Kidney (tissue), 22 donors: ENCODE measurements at places on chromosomes 11 and 22. TPM values are rescaled to one million over a fixed set of nuclear protein-coding genes. Genes with fewer than 3 reads are reported as not detected.

- no peak overlapping the region for H3K4me3 ChIP-seq
- no peaks in the 10 kb centered on the region for H3K27me3 ChIP-seq
- H3K4me1 ChIP-seq = no peaks in the 10 kb centered on the region
- no peak overlapping the region for H3K27ac ChIP-seq
Observed at GRCh38 chr11:64276653-64277431, 7.6 kb downstream of the BAD start.

DNA sequence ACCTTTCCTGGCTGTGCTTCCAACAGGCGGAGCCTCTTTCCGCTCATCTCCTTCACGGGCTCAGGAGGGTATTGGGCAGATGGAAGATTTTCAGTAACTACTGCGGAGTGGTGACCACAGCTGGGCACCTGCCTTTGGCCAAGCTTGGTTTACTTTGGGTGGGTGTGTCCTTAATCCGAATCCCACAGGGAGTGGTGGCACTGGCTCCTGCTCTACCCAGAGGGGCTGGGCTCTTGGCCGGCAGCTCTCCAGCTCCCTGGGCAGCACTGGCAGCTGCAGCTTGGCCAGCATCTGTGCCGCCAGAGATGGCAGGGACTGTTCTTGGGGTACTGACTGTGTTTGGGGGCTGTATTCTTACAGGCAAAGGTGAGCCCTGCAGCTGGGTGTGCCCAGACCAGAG lies 29.8 kb downstream of the BID start:
- no peak overlapping the region for H3K27ac ChIP-seq
- H3K4me1 ChIP-seq = no peaks in the 10 kb centered on the region
- H3K27me3 ChIP-seq = no peaks in the 10 kb centered on the region
- DNase-seq = no peak
- H3K36me3 ChIP-seq = no peaks in the 10 kb centered on the region
- no peak overlapping the region for H3K4me3 ChIP-seq

Gene APOC3
- polyA plus RNA-seq = 35.6 TPM

DNA sequence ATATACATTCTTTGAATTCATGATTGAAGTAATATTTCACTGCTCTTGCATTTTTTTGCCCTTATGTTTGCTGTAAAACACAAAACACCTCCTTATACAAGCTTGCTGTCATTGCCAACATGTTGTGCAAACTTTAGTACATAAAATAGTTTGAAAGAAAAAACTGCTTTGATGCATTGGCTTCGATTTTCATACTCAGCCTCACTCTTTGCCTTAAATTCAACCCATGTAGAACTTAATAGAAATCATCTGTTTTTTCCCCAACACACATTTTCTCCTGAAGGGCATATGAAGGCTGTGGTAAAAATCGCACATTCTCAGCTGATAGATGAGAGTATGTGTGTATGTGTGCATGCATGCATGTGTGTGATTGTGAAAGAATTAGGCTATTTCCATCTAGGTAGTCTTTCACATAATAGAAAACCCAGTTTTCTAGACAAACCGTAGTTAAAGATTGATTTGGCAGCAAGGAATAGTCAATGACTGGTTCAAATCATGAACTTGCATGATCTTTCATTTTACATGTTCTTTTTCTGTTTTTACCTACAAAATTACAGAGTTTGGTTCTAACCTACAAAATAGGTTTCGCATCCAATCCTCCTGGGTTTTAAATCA lies 72.8 kb upstream of the MTMR2 start:
- H3K4me3 ChIP-seq = no peak overlapping the region
- DNase-seq = no peak
- no peak overlapping the region for H3K27ac ChIP-seq
- H3K4me1 ChIP-seq = peaks cover 9% of the 10 kb centered on the region

Gene LMF2
- polyA plus RNA-seq = 41.7 TPM

DNA sequence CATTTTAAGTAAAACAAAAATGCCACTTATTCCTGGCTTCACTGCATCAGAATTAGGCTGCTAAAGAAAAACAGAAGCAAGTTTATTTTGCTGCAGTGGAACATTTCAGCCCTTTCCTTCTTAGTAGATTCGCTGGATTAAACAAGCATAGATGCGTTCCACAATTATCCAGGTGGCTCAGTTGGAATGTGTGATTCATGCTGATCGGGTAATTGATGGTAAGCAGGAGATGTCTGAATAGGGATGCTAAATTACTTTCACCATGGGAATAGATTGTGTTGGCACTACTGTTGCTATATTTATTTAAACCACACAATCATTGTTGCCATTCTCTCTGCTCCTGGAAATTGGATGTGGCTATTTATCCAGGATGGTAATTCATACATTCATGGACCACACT lies 440.1 kb upstream of the DDI1 start:
- H3K27ac ChIP-seq = no peak overlapping the region
- no peaks in the 10 kb centered on the region for H3K4me1 ChIP-seq
- H3K27me3 ChIP-seq = no peaks in the 10 kb centered on the region

GRCh38 chr22:19201869-19202798 lies 23.6 kb upstream of the SLC25A1 start:
- no peaks in the 10 kb centered on the region for H3K36me3 ChIP-seq
- peak; percentile 73 for DNase-seq
- H3K4me3 ChIP-seq = no peak overlapping the region

DNA sequence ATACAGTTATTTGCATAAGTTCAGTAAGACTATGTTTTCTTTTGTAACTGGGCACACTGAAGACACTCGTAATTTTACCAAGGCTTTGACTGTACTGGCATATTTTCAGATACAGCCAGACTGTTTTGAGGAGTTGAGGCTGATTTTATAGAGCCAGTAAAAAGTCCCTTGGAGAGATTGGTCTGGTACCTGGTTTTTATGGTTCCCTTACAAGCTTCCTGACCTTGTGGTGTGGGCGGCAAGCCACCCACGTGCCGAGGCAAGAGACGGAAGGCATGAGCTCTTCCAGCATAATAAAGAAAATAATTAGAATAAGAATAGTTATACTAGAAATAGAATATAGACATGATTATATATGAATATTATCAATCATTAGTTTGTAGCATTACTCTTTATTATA lies 11.3 kb upstream of the GSTP1 start:
- H3K4me3 ChIP-seq = no peak overlapping the region
- H3K36me3 ChIP-seq = no peaks in the 10 kb centered on the region
- no peaks in the 10 kb centered on the region for H3K4me1 ChIP-seq
- H3K27ac ChIP-seq = no peak overlapping the region

DNA sequence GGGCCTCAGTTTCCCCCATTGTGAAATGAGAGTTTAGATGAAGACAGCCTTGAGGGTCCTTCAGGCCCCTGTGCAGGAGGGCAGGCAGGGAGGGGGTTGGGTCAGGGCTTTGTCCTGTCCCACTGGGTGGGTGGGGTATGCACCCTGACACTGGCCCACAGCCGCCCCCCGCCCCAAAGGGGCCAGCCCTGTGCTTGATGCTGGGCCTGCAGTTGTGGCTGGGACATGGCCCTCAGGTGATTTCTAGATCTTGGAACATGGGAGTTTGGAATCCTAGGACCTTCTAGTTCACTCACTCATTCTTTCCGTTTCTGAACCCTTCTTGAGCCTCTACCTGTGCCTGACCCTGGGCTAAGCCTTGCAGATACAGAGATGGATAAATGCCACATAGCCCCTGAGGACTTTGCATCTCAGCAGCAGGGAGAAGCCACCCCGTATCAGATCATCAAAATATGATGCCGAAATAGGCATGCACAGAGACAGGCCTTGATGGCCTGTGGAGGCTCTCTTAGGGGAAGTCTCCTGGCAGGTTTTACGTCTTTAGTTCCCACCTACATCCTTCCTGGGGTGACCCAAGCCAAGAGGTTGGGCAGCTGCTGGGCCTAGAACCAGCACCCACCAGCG lies 76.0 kb downstream of the FBLN1 start:
- no peaks in the 10 kb centered on the region for H3K27me3 ChIP-seq
- no peak for DNase-seq
- H3K4me1 ChIP-seq = no peaks in the 10 kb centered on the region
- H3K36me3 ChIP-seq = no peaks in the 10 kb centered on the region
- no peak overlapping the region for H3K27ac ChIP-seq

Gene DDTL
- polyA plus RNA-seq = 6.9 TPM

DNA sequence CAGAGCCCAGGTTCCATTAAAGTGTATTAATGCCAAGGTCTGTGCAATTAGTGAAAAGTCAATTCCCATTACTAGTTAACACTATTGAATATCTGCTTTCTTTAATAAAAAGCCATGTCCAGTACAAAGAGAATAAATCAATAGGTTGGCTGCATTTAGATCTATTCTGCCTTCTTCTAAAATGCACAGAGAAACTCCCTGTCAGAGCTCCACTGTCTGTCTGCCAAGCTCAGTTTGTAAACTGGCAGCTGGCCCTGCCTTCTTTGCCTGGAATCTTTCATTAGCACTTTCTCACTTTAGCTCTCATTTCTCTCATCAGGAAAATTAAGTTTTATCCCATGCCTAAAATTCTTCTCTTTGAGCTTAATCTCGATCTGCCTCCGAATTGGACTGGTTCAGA lies 35.6 kb downstream of the ARL14EP start:
- no peaks in the 10 kb centered on the region for H3K27me3 ChIP-seq
- no peak for DNase-seq
- H3K27ac ChIP-seq = no peak overlapping the region

GRCh38 chr11:122359081-122359571 lies 243.1 kb upstream of the BLID start:
- no peak for DNase-seq
- peaks cover 3% of the 10 kb centered on the region for H3K4me1 ChIP-seq
- no peaks in the 10 kb centered on the region for H3K27me3 ChIP-seq
- H3K4me3 ChIP-seq = no peak overlapping the region
- no peak overlapping the region for H3K27ac ChIP-seq
- no peaks in the 10 kb centered on the region for H3K36me3 ChIP-seq

DNA sequence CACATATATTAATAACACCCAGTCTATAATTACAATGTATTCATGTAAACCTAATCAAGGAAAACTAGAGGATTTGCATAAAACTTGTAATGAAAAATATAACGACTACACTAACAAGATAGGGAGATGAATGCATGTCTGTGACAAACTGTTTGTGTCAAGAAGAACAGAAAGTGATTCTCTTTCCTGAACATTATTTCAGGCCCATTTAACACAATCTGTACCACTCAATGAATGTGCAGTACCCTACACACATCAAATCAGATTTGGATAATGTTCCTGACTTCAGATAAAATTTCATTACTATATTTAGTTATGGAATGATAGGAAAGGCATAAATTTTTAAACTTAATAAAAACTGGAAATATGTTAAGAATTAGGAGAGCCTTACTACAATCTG lies 93.1 kb downstream of the CADM1 start:
- H3K36me3 ChIP-seq = no peaks in the 10 kb centered on the region
- no peak for DNase-seq
- H3K4me1 ChIP-seq = no peaks in the 10 kb centered on the region
- no peak overlapping the region for H3K4me3 ChIP-seq

- H3K27ac ChIP-seq = no peak overlapping the region
- no peak overlapping the region for H3K4me3 ChIP-seq
- H3K4me1 ChIP-seq = no peaks in the 10 kb centered on the region
- no peaks in the 10 kb centered on the region for H3K27me3 ChIP-seq
- H3K36me3 ChIP-seq = no peaks in the 10 kb centered on the region
Observed at GRCh38 chr22:48333323-48333763, 1494.3 kb downstream of the BRD1 start.

Gene OR51B5
- polyA plus RNA-seq = not detected

- DNase-seq = no peak
- no peaks in the 10 kb centered on the region for H3K4me1 ChIP-seq
- no peak overlapping the region for H3K27ac ChIP-seq
- H3K36me3 ChIP-seq = no peaks in the 10 kb centered on the region
- no peak overlapping the region for H3K4me3 ChIP-seq
- no peaks in the 10 kb centered on the region for H3K27me3 ChIP-seq
Observed at GRCh38 chr11:78606667-78607066, 32.0 kb upstream of the NARS2 start.

DNA sequence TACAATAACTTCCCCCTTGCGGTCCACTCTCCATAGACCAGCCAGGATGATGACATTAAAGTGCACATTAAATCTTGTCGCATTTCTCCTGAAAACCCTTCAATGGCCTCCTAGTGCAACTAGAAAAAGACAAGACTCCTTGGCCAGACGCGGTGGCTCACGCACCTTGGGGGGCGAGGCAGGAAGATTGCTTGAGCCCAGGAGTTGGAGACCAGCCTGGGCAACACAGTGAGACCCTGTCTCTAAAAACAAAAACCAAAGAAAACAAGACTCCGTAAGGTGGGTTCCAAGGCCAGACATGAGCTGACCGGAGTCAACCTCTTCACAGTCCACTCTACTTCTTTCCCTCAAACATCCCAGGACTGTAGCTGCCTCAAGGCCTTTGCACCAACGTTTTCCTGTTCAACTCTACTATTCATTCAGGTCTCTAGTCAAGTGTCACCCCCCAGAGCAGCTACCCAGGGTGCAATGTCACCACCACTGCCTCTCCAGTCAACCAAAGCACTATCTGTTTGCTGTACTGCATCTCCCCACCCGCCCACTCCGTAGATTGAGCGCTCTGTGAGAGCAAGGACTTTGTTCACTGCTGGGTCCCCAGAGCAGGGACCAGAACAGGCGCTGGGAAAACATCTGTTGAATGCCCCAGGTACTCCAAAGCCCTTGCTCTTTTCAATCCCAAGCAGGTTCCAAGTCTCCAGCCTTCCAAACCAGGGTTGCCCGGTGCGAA lies 739 bp downstream of the ZMAT5 start:
- peak overlapping the region; percentile 52 for H3K27ac ChIP-seq
- peak overlapping the region; percentile 88 for H3K4me3 ChIP-seq
- peaks cover 20% of the 10 kb centered on the region for H3K4me1 ChIP-seq
- peak; percentile 71 for DNase-seq
- no peaks in the 10 kb centered on the region for H3K27me3 ChIP-seq
- peaks cover 5% of the 10 kb centered on the region for H3K36me3 ChIP-seq

- H3K4me3 ChIP-seq = no peak overlapping the region
- H3K27ac ChIP-seq = peak overlapping the region; percentile 84
- DNase-seq = peak; percentile 96
- no peaks in the 10 kb centered on the region for H3K27me3 ChIP-seq
- peaks cover 27% of the 10 kb centered on the region for H3K36me3 ChIP-seq
- H3K4me1 ChIP-seq = peaks cover 49% of the 10 kb centered on the region
Observed at GRCh38 chr11:67277231-67277961, 11.1 kb downstream of the GRK2 start.

Gene OR52N4
- not detected for polyA plus RNA-seq

Gene PPP2R5B
- polyA plus RNA-seq = 16.8 TPM

DNA sequence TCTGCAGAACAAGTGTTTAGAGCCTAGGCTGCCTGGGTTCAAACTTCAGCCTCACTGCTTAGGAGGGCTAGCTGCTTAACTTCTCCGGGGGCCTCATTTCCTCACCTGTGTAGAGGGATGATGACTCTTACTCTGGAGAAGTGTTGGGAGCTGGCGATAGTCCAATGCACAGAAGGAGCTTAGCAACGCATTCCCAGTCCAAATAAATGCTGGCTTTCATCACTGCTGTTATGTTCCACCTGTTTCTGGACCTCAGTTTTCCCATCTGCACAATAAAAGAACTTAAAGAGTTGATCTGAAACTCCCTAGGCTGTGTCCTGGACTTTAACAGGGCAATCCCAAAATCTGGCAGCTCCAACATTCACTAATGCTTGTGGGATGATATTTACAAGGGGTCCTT lies 337.8 kb downstream of the MIAT start:
- H3K27me3 ChIP-seq = no peaks in the 10 kb centered on the region
- H3K4me1 ChIP-seq = no peaks in the 10 kb centered on the region
- no peak for DNase-seq
- H3K4me3 ChIP-seq = no peak overlapping the region

Gene IL17REL
- not detected for polyA plus RNA-seq
